ENCODE measurements at places on chromosomes 3 and 15.

DNA sequence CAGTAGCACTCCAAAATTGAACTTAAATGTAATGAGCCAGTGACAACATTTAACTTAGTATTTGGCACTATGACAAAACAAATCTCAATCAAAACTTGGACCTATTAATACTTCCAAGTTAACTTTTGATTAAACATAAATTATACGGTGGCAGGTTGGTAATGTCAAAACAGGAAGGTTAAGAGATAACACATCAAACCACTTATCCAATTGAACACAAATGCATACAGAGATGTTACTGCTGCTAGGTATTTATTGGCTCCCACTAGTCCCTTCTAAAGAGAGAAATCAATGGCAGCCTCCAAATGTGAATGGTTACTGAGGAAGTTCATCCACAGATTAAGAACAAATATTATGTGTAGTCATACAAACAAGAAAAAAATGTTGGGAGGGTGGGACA is 1.8 kb downstream of the GSK3B start:
- no peak for DNase-seq

DNA sequence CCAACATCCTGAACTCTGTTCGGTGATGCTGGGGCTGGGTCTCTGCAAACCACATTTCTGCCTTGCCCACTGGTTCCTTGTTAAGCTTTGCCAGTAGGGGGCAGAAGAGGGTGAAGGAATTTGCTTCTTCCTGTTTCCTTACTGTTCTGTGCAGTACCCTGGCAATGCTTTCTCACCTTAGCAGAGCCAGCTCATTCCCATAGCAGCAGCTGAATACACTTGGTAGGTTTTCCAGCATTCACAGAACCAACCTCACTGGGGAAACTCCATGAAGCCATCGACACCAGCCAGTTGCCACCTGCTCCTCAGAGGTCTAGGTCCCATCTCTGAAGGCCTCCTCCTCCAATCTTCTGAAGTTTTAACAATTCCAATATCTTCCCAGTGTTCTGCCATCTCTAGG is 308.4 kb downstream of the PDCD6IP start:
- DNase-seq: no peak

DNA sequence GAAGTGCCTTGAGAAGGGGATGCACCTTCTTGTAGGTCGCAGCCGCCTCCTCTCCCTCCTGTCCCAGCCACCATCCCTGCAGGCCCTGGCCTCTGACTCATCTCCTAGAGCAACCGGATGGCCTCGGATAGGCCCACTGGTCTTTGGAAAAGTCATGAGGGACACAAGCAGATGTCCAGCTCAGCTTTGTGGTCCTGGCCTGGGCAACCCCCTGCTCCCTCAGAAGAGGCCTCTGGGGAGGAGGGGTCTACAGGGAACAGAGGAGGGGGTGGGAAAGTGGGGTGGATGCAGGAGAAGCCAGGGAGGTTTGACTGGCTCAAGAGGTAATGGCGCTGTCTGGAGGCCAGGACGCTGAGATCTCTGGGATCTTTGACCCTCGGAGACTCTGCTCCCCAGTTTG is 259.2 kb upstream of the TLE3 start:
- DNase-seq: no peak

DNA sequence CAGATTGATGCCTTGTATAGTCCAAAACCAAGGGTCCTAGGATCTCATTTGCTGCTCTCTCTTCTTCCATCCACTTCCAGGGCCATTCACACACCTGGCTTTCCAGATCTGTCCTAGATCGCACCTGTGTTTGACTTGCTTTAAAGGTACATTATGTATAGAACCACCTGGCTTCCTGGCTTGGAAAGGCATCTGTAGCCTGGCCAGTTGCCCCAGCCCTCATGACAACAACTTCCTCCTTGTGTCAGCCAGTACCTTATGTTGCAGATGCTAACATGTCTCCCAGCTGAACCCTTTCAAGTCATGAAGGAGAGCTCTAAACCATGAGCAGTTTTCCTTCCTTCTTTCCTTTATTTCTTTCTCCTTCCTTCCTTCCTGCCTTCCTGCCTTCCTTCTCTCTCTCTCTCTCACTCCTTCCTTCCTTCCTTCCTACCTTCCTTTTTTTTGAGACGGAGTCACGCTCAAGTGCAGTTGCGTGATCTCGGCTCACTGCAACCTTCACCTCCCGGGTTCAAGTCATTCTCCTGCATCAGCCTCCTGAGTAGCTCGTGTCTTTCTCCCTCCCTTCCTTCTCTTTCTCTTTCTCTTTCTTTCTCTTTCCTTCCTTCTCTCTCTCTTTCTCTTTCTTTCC is 2.5 kb upstream of the HTR3C start:
- no peak for DNase-seq

DNA sequence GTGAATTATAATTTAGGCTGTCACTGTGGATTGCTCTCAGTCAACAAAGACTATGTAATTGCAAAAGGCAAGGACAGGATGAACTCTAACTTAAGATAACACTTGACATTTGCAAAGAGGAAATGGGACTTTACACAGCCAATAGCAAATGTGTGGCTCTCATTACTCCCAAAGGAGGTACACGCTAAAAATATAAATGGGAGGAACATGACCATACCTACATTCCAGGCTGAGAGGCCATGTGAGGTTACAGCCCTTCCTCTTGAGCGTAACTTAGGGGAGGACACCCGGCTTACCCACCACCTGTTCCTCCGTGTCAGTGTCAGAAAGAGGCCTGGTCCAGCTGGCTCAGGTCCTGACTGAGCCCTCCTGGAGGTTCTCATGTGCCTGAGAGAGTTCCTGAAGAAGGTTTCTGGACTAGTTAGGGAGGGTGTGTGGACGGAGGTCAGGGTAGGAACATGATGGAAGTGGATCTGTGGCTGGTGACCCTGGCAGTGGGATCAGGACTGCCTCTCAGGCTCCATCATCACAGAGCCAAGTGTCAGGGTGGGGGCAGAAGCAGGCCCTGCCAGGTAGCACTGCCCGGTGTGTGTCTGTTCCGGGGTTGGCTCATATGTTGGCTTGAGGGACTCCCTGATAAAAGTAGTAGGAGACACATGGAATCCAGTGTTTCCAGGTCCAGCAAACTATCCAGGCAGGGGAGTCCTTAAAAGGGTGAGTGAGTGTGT is 7.9 kb downstream of the POPDC2 start:
- DNase-seq: no peak

DNA sequence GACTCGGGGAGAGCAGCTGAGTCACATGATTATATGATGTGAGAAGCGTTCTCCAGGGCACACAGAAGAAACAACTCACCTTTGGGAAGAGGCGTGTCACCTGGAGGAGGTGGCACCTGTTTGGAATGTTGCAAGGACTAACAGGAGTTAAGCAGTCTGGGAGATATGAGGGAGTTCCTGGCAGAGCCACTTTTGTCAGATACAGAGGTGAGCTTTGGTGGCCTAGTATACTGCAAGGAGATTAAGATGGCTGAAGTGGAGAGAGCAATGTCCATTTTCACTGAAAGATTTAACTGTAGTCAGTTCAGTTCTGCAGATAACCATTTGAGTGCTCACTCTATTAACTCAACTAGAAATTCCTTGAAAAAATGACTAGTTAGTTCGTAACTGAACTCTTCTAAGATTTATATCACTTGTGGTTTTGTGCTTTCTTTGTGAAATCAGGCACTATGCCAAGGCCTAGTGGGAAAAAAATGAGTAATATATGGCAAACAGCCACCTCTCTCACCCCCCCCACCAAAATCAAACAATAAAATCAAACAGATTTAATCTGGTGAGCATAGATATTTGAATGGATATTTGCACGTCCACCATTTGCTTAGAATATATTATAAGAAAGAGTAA is 61.3 kb downstream of the CRYBG3 start:
- DNase-seq: peak; percentile 66

- DNase-seq: peak; percentile 78
Observed at GRCh38 chr3:115341208-115341607, 194.1 kb upstream of the ZBTB20 start.

DNA sequence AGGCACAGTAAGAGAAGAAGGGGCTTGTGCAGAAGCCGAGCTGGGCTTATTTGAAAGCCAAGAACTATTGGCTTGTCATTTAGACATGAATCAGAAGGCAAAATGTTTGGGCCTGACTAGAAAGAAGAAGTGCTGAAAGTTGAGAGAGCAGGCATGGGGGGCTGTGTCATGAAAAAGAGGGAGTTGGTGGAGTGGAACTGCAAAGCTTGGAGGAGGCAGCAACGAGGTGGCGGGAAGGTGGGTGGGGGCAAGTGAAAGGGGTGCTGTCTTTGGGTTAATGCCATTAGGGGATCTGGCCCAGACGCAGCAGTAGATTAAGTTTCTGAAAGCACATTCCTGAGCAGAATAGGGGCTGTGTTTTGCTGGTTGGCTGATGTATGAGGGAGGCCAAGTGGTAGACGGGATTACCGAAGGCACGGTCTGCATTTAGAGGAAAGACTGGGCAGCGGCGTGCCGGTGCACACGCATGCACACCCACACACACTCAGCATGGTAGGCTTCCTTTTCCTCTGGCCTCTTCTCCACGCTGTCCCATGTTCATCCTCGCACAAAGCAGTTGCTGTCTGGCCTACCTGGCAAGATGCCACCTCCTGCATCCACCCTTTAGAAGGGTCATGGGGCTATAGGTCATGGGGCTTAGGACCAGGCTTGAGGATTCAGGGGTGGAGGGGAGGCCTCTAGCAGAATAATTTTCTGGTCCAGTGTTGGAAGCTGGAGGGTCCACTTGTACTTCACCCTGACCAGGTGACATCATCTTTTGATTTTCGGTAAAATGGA is 43.0 kb downstream of the BOC start:
- DNase-seq: no peak
